ENCODE measurements at places on chromosomes 1 and 21.

DNA sequence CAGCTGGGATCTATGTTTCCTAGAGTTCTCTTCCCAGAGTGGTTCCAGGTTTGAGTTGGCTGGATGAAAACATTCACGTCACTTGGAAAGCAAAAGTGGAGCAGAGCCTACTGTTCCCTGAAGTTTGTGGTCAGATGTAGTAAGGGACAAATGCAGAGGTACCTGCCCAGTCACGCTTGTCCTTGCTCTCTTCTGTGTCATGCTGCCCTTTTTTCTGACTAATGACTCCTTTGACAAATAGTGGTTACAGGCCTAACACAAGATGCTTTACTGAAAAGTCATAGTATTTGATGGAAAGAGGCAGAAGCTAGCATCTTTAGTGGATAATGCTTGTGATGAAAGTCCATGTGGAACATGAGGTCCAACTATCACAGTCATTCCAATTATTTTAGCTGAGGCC lies 881.4 kb upstream of the B3GALT2 start:
- no peak for DNase-seq

DNA sequence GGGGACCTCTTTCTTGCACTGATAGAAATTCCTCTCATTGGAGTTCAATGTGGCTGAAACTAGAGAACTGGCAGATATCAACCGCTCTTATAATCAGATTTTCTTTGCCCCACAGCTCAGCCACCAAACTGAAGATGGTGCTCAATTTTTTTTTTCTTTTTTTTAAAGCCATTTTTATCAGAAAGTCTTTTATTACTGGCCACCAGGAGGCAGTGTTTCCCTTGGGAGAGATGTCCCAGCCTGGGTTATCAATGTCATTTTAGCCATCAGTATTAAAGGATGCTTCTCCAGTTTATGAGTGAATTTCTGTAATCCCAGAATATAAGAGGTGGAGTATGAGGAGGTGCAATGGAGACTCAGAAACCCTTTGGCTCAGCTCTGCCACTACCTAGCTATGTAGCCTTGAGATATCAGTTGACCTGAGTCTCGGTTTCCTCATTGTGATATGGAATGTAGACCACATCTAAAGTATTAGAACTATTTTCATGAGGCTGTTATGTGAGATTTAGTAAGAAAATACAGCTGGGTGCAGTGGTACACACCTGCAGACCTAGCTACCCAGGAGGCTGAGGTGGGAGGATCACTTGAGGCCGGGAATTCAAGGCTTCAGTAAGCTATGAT lies 27.6 kb downstream of the CD244 start:
- no peak for DNase-seq

- no peak for DNase-seq
Observed at GRCh38 chr1:202959276-202959620, 1.1 kb upstream of the ADIPOR1 start.

DNA sequence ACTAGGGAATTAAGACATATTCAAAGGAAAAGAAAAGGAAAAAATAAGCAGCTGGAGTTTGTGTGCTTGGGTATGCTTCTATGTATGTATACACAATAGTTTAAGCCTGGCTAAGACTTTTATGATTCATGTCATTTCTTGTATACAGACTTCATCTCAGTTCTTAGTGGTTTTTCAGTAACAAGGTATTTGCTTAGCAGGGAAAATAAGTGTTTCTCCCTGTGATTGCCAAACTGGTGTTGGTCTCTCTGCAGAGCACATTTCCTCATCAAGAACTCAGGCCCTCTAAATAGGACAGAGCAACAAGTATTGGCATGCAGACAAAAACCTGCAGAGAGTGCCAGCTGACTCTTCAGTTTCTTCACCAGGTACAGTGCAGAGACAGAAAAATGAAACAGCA lies 484.4 kb upstream of the ZRANB2 start:
- no peak for DNase-seq

DNA sequence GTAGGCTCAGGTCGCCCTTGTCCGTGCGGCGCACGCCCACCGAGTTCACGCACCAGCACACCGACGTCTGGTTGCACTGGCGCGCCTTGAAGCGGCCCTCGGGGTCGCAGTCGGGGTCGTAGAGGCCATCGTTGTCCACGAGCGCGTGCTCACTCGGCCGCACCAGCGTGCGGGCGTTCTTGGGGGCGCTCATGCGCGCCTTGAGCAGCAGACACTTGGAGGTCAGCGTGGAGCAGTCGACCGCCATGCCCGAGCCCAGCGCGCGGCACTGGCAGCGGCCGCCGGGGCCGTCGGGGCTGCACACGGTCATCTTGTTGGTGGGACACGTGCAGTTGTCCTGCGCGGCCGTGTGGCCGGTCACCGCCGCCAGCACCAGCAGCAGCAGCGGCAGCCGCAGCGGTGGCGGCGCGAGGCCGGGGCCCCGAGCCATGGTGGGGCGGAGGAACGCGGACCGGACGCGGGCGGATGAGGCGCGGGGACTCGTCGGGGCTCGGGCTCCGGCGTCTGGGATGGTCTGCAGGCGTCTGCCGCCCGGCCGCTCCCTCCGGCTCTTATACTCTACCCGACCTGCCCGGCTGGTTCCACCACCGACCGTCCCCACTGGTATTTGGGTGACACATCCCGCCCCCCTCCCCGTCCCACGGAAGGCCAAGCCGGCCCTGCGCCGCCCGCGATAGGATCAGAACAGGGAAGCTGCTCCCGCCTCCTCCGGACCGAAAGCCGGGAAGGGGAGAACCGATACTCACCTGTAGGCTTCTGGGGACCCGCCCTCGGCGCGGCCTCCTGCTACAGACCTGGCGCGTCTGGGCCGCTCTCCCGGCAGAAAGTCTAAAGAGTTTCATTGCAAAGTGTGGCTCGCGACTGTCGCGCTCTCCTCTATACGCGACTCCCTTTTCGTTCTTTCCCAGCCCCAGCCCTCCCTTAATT lies at the start of gene TACSTD2:
TSS of gene TACSTD2 (minus strand) at position 526 of the 927 bp plus-strand sequence. CDS start at position 430, 96 bp downstream.
- no peak for DNase-seq

- no peak for DNase-seq
Observed at GRCh38 chr1:44714532-44714931, 16.4 kb downstream of the RNU5D-1 start.

GRCh38 chr1:185315445-185316071 lies 1.5 kb downstream of the IVNS1ABP start:
- no peak for DNase-seq

GRCh38 chr1:219040291-219040690 lies 133.4 kb upstream of the LYPLAL1 start:
- DNase-seq: no peak

- DNase-seq: no peak
Observed at GRCh38 chr1:27000817-27001460, 7.4 kb downstream of the TRNP1 start.

DNA sequence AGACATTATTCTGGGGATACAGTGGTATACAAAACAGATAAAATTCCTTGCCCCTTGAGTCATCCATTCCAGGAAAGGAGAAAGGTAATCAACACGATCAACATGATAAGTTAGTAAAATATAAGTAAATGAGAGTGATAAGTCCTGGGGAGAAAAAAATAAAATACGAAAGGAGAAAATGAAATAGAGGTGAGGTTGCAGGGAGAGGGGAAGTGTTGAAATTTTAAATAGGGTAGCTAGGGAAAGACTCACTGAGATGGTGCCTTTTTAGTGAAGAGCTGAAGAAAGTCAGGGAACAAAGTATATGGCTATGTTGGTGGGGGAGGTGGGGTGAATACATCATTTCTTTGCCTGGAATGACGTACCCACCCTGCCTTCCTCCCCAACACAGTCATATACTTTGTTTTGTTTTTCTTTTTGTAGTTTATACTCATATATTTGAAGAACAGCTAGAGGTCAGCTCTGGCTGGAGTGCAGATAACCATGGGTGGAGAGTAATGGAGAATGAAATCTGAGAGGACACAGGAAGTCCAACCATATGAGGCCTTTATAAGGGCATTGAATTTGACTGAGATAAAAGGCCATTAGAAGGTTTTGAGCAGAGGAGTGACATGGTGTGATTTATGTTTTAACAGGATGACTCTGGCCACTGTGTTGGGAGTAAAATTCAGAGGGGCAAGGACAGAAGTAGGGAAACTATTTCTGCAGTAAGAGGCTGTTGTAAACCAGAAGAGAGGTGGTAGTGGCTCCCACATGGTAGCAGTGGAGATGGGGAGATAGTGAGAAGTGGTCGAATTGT lies 54.8 kb downstream of the OSBPL9 start:
- DNase-seq: no peak

GRCh38 chr1:176211396-176212165 lies 4.5 kb upstream of the COP1 start:
- no peak for DNase-seq

- DNase-seq: no peak
Observed at GRCh38 chr1:172940174-172940855, 110.4 kb downstream of the TNFSF18 start.

- DNase-seq: no peak
Observed at GRCh38 chr1:193754151-193754550, 567.7 kb upstream of the B3GALT2 start.

- no peak for DNase-seq
Observed at GRCh38 chr1:199033661-199034060, 394.8 kb downstream of the PTPRC start.

- DNase-seq: no peak
Observed at GRCh38 chr21:33480481-33481103, 818 bp upstream of the TMEM50B start.

GRCh38 chr1:915295-916172 lies 8.2 kb upstream of the SAMD11 start:
- no peak for DNase-seq

GRCh38 chr1:246214708-246215509 lies 292.2 kb downstream of the SMYD3 start:
- no peak for DNase-seq

DNA sequence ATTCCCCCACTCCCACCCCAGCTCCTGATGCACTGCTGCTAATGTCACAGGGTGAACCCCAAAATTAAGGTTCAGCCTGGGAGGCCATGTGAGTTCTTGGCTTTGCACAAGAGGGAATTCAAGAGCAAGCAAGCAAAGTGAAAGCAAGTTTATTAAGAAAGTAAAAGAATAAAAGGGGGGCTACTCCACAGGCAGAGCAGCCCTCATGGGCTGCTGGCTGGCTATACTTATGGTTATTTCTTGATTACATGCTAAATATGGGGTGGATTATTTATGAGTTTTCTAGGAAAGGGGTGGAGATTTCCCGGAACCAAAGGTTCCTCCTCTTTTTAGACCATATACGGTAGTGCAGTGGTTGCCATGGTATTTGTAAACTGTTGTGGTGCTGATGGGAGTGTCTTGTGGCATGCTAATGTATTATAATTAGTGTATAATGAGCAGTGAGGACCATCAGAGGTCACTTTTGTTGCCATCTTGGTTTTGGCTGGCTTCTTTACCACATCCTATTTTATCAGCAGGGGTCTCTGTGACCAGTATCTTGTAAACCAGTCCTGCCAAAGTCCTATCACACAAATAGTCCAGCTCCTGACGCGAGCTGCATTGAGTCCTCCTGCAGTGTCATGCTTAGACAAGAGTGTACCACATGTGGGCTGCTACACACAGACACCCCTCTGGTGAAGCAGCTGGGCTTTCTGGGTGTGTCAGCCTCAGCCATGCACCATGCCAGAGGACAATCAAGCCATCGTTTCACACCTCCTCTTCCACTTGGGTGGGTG lies 46.4 kb upstream of the CSF1 start:
- no peak for DNase-seq

DNA sequence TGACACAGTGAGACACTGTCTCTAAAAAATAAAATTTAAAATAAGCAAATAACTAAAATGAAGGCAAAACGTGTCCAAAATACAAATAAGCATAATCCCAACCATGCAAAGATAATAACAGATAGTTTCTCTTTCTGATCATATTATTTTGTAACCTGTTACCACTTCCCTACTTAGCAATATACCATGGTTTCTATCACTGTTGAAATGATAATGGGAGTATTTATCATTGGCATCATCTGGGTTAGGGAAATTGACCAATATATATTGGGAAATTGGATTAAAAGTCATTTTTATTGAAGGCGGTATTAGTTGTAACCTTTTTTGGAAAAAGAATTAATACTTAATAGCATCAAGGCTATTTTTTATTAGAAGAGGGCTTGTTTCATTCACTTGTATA lies 47.0 kb downstream of the USP25 start:
- DNase-seq: no peak

DNA sequence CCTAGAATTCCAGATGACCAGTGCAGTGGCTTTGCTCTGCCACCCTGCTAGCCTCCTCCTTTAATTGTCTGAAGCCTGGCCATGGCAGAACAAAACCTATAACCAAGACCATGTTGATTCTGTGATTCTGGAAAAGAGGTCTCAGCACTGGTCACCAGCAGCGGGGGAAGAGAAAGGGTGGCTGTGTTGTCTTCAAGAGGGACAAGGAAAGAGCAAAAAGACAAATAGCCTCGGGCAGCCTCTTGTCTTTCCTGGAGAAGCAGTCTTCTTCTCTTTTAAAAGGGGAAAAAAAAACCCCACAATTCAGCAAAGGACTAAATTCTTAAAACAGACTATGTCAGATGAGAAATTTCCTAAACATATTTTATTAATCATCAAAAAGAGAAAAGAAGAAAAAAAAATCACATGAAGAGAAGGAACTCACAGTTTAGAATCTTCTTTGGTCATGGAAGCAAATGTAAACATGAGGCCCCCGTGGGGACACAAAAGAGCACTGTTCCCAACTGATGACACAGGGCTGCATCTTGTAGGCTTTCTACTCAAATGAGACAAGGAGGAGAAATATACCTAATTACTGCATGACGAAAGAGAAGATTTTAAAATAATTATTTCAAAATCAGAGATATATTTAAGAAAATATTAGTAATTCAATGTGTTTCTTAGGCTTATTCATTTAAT lies 36.3 kb upstream of the RAP1GAP start:
- DNase-seq: no peak

DNA sequence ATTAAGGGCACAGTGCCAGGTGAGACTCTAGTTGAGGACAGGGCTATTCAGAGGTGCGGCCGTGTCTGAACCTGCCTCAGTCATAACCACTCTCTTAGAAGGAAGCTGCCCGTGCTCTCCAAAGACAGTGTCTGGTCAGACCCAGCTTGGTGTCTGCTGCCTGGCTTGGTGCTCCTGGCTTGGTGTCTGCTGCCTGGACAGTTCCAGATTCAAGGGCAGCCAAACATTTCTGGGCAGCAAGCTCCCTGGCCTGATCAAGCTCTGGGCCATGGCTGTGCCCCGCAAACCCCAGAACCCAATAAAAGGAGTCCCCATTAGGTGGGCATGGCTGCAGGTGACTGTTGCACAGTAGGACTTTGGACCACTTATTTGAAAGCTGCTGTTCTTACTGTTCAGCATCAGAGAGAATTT lies 27.7 kb downstream of the NEK2 start:
- no peak for DNase-seq

- DNase-seq: no peak
Observed at GRCh38 chr1:214022810-214023425, 35.1 kb downstream of the PROX1 start.

GRCh38 chr21:37463083-37463801 lies 96.7 kb downstream of the DYRK1A start:
- no peak for DNase-seq

- no peak for DNase-seq
Observed at GRCh38 chr1:178931858-178932551, 61.1 kb upstream of the ANGPTL1 start.

DNA sequence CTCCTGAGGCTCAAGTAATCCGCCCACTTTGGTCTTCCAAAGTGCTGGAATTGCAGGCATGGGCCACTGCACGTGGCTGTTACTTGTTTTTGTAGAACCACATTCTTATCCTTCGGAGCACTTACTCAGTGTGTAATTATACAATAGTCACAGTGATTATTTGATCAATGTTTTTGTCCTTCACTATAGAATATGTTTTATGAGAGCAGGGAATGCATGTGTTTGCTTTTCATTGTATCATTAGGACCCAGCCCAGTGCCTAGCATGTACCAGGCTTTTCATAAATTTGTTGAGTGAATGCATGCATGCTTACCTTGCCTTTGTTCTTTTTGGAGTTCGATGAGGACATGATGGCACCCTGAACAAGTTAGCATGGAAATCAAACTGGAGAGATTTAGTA lies 5.8 kb downstream of the SZT2 start:
- no peak for DNase-seq
